Sigmoid colon (tissue), 7 donors: ENCODE measurements at places on chromosomes 2 and 18. TPM values are rescaled to one million over a fixed set of nuclear protein-coding genes. Genes with fewer than 3 reads are reported as not detected.
A peak's percentile ranks its signal among the peaks of the same experiment; 100 is the strongest.

Gene MARCO
- total RNA-seq: 16.6 TPM

GRCh38 chr2:23448906-23449305 lies 63.9 kb downstream of the KLHL29 start:
- DNase-seq: no peak

GRCh38 chr2:169670215-169670651 lies 24.0 kb downstream of the CFAP210 start:
- DNase-seq: no peak

DNA sequence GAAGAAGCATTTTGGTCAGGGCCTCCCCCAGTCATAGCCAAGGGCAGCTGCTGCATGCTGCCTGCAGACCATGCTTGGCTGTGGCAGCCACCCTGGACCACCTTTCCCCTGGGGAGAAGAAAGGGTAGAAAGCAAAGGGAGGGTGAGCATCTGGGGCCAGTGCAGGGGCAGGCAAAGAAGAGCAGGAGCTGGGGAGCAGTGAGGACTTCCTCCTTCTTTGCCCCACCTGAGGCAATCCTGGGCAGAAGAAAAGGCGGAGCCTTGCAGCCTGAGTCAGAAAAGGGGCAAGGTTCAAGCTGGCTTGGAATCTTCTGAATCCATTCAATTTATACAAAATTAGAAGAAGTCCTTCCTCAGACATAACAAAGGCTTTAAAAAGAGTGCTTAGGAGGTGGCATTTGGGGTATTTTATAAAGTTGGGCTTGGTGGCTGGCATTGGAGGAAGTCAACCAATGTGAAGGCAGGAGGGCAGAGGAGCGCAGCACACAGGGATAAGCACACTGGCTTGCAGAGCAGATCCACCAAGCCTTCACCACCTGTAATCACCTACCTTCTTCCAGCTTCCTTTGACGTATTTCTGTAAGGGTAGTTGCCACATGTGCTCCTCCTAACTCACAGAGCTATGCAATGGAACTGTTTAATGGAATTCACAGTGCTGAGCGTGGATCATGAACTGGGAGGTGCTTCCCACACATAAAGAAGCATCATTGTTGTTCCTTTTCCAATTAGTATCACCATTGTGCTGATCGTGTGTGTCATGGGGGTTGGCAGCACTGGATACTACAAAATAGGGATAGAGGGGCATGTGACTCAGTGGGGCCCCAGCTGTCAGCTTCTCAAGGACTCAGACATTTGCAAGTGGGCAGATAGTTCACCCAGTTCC lies 154.4 kb upstream of the EPAS1 start:
- peak; percentile 28 for DNase-seq

DNA sequence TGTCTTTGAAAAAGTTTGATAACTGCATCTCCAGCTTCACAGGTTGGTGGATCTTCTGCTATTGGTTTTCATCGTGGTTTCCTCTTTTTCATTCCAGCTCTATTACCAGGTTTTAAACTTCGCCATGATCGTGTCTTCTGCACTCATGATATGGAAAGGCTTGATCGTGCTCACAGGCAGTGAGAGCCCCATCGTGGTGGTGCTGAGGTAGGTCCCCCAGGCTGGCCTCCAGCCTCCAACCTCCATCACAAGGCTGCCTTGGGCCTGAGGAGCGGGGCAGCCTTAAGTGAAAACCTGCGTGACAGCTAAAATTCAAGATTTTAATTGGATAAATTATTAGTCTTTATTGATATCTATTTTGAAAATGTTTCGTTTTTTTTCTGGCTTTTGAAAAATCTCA lies 9.7 kb downstream of the SEC11C start:
- no peak for DNase-seq

Gene INO80B
- 7.5 TPM for total RNA-seq

GRCh38 chr2:171320208-171320621 lies 113.6 kb downstream of the METTL8 start:
- DNase-seq: no peak

Gene KCNJ13
- total RNA-seq: not detected

Gene SERPINE2
- 10.6 TPM for total RNA-seq

DNA sequence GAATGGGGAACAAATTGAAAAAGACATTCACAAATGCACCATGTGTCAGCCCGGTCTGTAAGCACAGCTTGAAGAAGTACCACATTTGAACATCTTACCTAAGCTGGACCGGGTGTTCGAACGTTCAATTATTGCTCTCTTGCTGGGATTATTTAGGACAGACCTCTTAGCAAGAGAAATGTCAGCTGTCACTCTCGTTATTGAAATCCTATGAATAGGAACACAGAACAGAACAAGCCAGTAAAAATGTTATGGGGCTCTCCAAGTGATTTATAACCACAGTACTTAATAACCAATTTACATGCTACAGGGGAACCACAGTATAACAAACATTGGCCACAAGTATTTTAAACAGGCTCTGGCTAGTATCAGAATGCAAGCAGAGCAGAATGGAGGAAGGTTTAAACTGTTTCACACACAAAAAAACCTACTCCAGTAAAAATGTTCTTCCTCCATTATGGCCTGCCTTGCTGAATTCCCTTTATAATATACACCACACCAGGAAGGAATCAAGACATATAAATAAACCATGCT lies 32.5 kb upstream of the ARL5A start:
- no peak for DNase-seq

DNA sequence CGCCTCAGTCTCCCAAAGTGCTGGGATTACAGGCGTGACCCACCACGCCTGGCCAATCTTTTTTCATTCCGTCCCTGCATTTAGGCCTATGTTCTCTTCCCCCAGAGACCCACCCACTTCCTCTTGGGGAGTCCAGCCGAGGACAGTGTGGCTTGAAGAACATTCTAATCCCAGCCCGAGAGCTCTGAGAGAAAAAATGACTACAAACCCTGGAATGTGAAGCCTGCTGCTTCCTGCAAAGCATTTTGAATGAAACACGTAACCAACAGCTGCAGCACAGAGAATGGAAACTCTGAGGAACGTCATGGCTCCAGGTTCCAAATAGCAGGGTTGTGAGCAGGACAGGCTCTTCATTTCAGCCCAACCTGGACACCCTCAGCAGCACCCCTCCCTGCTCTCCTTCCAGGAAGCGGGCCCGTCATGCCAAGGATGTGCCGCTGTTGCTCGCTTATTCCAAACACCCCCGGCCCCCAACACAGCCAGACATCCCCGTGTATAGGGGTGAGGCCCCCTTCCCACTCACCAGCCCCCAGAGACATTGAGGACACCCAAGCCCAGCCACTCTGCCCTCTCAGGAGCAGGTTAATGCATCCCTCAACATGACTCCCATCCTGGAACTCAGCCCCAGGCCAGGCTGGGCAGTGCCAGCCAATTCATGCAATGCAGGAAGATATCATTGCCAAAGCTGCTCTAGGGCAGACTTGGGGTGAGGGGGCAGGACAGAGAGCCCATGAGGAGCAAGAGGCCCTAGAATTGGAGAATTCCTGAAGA lies 139.8 kb downstream of the ZFP36L2 start:
- DNase-seq: peak; percentile 94

Gene CPS1
- total RNA-seq: 0.99 TPM

DNA sequence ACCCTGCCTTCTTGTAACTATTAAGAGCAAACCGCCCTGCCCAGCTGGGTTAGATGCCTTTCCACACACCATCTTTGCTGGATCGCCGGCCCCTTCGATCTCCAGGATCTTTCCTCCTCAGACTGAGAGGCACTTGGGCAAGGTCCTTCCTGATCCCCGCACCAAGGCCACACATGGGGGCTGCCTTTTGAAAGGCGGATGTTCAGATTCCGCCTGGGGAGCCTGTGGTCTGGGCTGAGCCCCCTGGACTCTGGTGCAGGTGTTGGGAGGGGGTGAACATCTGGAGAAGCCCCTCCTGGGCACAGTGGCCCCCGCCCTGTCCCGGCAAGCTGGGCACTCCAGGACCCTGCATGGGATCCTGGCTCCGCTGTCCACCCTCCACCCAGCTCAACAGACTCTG lies 135.4 kb upstream of the HDAC4 start:
- peak; percentile 46 for DNase-seq

GRCh38 chr2:205259121-205259520 lies 423.2 kb upstream of the NRP2 start:
- DNase-seq: no peak

Gene PROKR1
- 1.1 TPM for total RNA-seq

GRCh38 chr2:45567974-45568789 lies 42.9 kb downstream of the SRBD1 start:
- DNase-seq: no peak

DNA sequence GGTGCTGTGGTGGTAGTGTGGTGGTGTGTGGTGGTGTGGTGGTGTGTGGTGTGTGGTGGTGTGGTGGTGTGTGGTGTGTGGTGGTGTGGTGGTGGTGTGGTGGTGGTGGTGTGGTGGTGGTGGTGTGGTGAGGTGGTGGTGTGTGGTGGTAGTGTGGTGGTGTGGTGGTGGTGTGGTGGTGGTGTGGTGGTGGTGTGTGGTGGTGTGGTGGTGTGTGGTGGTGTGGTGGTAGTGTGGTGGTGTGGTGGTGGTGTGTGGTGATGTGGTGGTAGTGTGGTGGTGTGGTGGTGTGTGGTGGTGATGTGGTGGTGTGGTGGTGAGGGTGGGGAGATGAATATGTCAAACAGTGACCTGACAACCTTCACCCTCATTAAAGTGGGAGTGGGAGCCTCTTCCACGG lies 55.6 kb upstream of the DLGAP1 start:
- no peak for DNase-seq

DNA sequence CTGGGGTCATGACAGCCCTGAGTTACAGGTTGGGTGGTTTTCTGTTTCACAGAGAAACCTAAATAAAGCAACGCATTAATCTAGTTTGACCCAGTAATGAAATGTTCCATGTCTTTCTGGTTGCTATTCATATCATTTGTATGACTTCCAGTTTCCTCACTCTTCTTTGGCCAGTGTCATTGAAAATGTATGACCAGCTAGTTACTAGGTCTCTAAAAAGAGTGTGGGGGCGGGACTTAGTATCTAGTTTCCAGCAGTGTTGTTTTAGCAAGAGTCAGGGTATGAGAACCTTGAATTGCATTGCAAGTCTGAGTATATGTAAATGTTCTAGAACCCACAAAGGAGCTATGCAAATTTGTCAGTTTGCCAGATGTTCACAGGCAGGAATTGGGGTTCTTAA lies 47.7 kb downstream of the SLC9A2 start:
- no peak for DNase-seq

DNA sequence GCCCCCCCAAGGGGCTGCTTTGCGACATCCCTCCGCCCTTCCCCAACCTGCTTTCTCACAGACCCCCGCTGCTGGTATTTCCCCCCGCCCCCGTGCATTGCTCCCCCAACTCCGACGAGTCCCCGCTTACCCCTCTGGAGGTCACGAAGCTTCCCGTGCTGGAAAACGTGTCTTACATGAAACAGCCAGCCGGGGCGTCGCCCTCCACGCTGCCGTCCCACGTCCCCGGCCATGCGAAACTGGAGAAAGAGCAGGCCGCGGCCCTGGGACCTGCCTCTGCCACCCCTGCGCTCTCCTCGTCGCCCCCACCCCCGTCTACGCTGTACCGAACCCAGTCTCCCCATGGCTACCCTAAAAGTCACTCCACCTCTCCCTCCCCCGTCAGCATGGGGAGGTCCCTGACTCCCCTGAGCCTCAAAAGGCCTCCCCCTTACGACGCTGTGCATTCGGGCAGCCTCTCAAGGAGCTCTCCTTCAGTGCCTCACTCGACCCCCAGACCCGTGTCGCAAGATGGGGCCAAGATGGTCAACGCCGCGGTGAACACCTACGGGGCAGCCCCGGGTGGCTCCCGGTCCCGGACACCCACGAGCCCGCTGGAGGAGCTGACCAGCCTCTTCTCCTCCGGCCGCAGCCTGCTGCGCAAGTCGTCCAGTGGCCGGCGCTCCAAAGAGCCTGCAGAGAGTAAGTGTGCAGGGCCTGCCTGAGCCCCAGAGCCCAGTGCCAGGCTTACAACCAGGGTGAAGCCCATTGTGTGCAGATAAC lies 183.0 kb downstream of the NYAP2 start:
- no peak for DNase-seq

Gene NBAS
- total RNA-seq: 41.9 TPM

Gene ITPRIPL1
- 0.36 TPM for total RNA-seq

DNA sequence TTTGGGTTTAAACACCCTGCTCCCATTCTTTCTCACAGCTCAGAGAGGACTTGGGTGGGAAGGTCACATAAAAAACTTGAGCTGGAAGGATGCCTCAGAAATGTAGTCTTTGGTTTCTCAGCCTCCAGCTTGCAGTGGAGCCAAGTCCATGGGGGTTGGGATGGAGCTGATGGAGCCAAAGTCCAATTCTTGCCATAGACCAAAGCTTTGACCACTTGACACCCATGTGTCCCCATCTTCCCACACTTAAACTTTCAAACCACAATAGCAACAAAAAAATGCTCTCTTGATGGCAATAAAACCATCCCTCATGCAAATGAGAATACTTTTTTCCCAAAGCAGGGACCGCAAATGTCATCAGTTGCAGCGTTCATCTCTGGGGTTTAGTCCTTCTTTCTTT lies 14.7 kb upstream of the DAW1 start:
- DNase-seq: no peak

GRCh38 chr2:105328281-105329196 lies 996 bp downstream of the TGFBRAP1 start:
- peak; percentile 67 for DNase-seq

GRCh38 chr2:79619976-79620375 lies 107.1 kb downstream of the CTNNA2 start:
- no peak for DNase-seq

Gene FSIP2
- total RNA-seq: 0.82 TPM

- no peak for DNase-seq
Observed at GRCh38 chr2:120737340-120738101, 1.9 kb downstream of the GLI2 start.

GRCh38 chr2:86821306-86821705 lies 30.6 kb upstream of the CD8A start:
- no peak for DNase-seq
